CD4-positive, alpha-beta T cell treated with Interleukin-4 for 4 hours (primary cell): ENCODE measurements at places on chromosomes 1 and 21.
A peak's percentile ranks its signal among the peaks of the same experiment; 100 is the strongest.

- no peak for DNase-seq
These were observed 34.0 kb upstream of the ADGRL4 start for GRCh38 chr1:79040424-79041082.

- DNase-seq, result peak; percentile 17
These were observed 10.7 kb upstream of the COL16A1 start for GRCh38 chr1:31714442-31715086.

GRCh38 chr1:20047096-20047495 is 22.9 kb upstream of the PLA2G5 start:
- DNase-seq, result no peak

- DNase-seq, result no peak
These were observed 11.7 kb downstream of the PKN2 start for GRCh38 chr1:88695781-88696180.

GRCh38 chr1:55233145-55233777 is 18.1 kb upstream of the USP24 start:
- DNase-seq, result no peak

DNA sequence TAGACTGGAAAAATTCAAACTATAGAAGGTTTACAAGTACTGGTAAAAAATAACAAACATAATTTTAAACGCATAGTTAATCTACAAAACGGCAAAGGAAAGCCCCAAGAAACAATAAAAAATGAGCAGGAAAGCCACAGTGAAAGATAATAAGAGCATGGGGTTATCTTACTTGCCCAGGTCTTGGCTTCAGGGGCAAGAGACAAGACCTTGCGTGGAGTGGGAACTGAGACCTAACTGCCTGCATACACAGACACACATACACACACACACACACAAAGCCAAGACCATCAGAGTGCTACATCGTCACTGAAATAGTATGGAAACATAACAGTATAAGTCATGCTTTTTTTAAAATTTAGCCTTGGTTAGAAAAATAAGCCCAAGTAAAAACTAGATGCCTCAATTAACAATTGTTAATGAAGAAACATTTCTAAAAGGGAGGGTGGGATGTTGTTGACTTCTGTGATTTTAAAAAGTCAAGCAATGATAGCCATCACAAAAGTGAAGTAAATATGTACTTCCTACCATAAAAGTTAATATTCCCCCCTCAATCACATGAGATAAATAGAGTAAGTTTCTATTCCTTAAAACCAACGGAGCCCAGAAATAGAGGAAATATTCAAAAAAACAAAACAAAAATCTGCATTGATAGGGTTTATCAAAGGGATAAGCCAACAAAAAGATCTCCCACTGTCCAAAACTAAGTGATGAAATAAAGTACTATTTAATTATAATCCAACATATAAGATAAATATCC is 29.4 kb upstream of the CRP start:
- no peak for DNase-seq

DNA sequence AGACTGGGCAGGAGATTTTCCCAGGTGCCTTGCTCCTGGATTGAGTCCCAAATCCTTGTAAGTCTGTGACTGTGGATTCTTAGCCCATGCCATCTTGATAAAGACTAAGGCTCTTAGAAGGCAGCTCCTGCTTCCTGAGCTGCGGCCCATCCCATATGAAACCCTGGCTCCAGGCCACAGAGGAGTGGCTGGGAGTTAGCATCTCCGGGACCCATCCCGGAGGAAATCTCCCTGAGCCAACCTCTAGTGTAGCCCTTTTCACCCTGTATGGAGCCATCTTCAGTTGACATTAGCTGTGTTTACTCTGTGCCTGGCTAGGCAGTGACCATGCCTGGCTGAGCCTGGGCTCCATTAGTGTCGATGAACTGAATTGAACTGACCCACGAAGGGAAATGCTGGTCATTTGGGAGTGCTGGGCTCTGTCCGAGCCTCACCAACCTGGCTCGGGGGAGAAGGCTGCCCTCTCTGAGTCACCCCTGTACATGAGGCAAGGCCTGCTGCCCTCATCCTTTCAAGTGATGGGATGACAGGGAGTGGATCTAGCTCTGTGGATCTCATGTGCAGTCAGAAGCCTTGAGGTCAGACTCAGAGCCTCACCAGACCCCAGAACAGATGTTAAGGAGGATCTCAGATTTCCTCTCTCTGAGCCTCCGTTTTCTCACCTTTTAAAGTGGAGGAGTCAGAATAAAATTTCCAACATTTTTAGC is 37.5 kb downstream of the LGR6 start:
- no peak for DNase-seq

GRCh38 chr21:34914239-34914638 is 134.9 kb downstream of the RUNX1 start:
- DNase-seq, result no peak

DNA sequence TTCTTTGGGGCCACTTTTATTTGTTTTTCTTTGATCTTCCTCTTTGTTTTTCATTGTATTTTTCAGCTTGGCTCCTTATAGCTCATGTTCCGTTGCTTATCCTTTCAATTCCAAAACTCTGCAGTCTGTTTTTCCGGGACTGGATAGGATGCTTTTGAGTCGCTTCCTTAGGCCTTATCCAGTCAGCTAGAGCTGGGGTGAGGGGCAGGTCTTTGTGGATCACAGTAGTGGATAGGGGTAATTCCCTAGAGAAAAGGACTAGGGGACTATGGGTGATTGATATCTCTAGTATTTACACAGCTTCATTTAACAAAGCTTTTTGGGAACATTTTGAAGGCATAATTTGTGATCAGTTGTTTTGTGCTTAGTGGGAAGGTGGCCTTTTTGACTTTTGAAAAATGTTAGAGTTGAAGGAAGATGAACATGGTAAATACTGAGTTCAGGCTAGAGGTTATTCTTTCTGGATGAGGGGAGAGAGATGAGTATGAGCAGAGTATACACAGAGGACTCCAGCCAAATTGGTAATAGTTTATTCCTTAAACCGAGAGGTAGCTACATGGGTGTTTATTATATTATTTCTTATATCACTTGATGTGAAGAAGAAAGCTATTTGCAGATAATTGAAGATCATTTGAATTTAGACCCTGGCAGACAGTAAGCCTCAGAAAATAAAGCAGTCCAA is 22.5 kb downstream of the CEP350 start:
- DNase-seq, result no peak

- no peak for DNase-seq
These were observed 688 bp downstream of the PTTG1IP start for GRCh38 chr21:44872649-44873355.

- DNase-seq, result no peak
These were observed 618.4 kb upstream of the USP24 start for GRCh38 chr1:55833529-55834091.
